ENCODE measurements at places on chromosomes 2 and 18. TPM values are rescaled to one million over a fixed set of nuclear protein-coding genes. Genes with fewer than 3 reads are reported as not detected.

Gene CD302
- 2.5 TPM for total RNA-seq

Gene ACADL
- total RNA-seq = 9.2 TPM

Gene MC4R
- 1.4 TPM for total RNA-seq

Gene VWA3B
- total RNA-seq = 0.31 TPM

Gene GREB1
- total RNA-seq = 1.4 TPM

Gene GULP1
- 117 TPM for total RNA-seq

Gene CTLA4
- total RNA-seq = not detected

Gene LIMS3
- total RNA-seq = 2.3 TPM

Gene SGO2
- 4.8 TPM for total RNA-seq

Gene PSMA8
- not detected for total RNA-seq

Gene SLC35F6
- total RNA-seq = 17.3 TPM

Gene PIK3C3
- 108 TPM for total RNA-seq

Gene MEIS1
- 20.7 TPM for total RNA-seq

Gene BOLL
- not detected for total RNA-seq

Gene CDCA7
- total RNA-seq = 17.3 TPM

Gene ALPI
- not detected for total RNA-seq

Gene INHA
- not detected for total RNA-seq

Gene KIAA2012
- 0.47 TPM for total RNA-seq

Gene CCDC74A
- 4.1 TPM for total RNA-seq

Gene AGXT
- total RNA-seq = not detected

Gene APCDD1
- total RNA-seq = 10.3 TPM

Gene SCN2A
- 219 TPM for total RNA-seq

Gene STPG4
- total RNA-seq = 0.78 TPM

Gene FBLN7
- total RNA-seq = 0.62 TPM

Gene CYRIA
- total RNA-seq = 230 TPM

Gene RAB31
- 27.6 TPM for total RNA-seq

Gene CCDC148
- total RNA-seq = 25.7 TPM

Gene ACP1
- total RNA-seq = 101 TPM

Gene PSD4
- 4.2 TPM for total RNA-seq

Gene ESPNL
- total RNA-seq = 0.16 TPM

Gene IL36A
- total RNA-seq = not detected

Gene MOGAT1
- not detected for total RNA-seq

Gene EFHD1
- total RNA-seq = 1.1 TPM

Gene CRACDL
- 2.3 TPM for total RNA-seq

Gene MYCN
- 75.5 TPM for total RNA-seq

Gene BAZ2B
- total RNA-seq = 189 TPM

Gene SLC11A1
- 1.7 TPM for total RNA-seq

Gene UGT1A8
- not detected for total RNA-seq

Gene WDR75
- total RNA-seq = 91.9 TPM
